Hypothalamus (tissue), 51 donors: ENCODE measurements at places on chromosomes 3 and 15.

- DNase-seq, result no peak
Measured at GRCh38 chr15:69072906-69073305, 58.4 kb downstream of the NOX5 start.

- no peak for DNase-seq
Measured at GRCh38 chr15:31133890-31134289, 32.4 kb upstream of the TRPM1 start.

GRCh38 chr3:197525706-197526105 lies 30.1 kb downstream of the BDH1 start:
- DNase-seq, result no peak

DNA sequence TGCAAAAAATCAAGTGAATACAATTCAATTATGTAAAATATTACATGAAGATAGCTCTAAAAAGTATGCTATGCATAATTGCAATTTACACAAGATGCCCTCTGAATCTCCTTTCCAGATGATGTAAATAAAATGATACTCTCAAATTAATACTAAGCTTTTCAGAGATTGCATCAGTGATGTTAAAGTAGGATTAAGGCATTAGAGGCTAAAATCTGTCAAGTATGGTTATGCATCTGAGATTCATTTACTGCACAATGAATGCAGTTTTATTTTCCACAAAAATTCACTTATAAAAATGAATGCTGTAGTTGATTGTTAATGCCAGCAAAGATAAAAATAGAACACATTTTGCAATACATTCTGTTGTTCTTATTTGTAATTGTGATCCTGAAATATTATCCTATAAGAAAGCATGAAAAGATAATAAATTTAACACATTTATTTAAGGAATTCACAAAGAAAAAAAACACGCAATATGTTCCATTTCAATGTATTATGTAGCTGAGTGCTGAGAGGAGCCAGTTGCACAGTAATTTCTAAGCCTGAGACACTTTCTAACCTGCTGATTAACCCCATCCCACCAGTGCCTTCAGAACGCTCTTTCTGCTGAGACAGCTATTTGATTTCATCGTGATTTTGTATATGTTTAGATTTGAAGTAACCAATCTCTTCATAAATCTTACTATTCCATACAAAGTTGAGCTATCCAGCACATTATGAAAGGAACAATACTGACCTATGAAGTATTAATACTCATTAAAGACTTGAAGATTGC lies 224.4 kb downstream of the CADM2 start:
- no peak for DNase-seq

- no peak for DNase-seq
Measured at GRCh38 chr3:112482675-112483074, 16.6 kb downstream of the BTLA start.

- peak; percentile 14 for DNase-seq
Measured at GRCh38 chr15:60912984-60913697, 316.0 kb downstream of the RORA start.

DNA sequence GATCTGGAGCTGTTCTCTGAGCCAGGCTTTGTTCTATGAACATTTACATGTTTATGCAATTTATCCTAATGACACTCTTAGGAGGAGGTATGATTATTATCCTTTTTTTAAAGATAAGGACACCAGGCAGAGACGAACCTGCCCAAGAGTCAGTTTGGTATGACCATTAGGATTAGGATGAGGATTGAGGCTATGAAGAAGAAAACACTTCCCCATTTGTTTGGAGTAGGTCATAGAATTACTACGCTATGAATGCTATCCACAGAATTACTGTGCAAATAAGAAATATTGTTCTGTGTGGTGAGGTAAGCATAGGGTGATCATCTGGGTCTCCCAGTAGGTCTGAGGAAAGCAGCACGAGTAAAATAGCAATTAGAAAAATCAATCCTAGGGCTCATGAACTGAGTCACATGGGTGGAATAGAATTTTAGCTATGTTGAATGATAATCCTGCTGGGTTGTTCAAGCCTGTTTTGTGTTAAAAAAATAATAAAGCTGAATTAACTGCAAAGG lies 23.9 kb downstream of the EIF4E3 start:
- DNase-seq, result no peak

DNA sequence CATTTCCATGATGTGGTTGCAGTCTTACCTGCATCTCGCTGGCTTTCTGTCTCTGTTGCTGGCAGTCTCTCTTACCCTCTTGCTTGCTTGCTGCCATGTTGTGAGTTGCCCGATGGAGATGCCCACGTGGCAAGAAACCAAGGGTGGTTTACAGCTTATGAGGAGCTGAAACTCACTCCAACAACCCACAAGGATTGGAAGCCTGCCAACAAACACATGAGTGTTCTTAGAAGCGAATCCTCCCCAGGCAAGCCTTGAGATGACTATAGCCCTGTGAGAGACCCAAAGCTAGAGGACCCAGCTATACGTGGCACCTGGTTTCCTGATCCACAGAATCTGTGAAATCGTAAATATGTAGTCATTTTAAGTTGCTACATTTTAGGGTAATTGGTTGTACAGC lies 490.9 kb upstream of the ADAMTS9 start:
- DNase-seq, result no peak

DNA sequence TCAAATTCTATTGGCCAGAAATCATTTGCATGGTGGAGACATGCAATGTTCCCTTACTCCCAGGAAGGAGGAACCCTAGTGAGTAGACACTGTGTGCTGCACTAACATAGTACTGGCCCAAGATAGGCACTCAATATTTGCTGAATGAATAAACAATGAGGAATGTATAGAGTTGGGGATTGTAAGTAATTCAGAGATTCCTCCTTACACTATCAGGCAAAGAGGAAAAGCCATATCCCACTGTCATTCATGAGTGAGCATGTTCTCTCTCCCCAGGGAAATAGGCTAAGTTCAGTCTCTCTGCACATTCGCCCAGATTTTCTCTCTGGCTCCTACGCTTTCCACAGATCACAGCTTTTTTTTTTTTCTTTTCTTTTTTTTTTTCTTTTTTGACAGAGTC lies 154.9 kb upstream of the WNT5A start:
- DNase-seq, result no peak

DNA sequence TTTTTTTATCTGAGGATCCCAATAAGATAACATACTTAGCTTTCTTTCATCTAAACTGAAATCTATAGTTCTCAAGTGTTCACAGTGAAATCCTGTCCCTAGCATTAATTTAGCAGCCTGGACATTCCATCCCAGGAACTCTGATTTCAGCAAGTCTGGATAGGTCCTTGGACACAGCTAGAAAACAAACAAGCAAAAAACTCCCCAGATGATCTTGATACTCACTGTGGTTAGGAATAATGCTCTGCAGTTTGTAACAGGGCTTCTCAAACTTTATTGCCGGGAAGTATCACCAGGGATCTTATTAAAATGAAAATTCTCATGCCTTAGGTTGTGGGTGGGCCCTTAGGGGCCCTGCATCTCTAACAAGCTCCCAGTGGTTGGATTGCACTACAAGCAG lies 24.3 kb downstream of the THBS1 start:
- no peak for DNase-seq

GRCh38 chr15:39587731-39588530 lies 7.1 kb downstream of the THBS1 start:
- DNase-seq, result no peak

DNA sequence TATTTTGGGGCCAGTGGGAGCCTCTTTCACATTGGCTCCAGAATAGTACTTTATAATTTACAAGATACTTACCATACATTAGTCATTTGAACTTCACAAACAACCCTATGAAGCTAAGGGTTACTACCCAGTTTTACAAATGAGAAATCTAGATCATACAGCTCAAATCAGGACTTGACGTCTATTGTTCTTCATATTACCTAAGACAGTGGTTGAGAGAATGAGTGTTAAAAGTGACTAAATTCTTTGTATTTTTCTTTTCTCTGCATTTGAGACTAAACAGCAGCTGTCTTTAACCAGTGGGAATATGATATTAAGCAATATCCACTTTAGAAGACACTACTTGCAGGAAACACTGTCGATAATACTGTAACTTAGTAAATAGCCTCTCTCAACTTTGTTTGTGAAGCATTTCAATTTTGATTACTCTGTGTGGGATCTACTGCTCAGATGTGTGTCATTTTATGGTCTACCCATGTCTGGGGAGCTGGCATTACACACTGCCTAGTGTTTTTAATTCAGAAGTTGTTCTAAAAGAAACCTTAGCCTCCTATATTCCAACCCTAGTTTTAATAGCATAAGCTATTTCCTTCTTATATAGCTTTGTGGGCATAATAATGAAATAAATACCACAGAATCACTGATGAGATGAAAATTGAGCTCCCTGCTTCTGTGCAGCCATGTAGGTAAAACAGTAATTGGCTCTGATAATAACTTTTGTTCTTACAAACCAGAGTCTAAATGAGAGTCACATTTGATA lies 45.9 kb downstream of the IQCH start:
- no peak for DNase-seq

GRCh38 chr3:39809995-39810595 lies 686 bp downstream of the MYRIP start:
- no peak for DNase-seq

GRCh38 chr3:152097120-152097519 lies 171.6 kb upstream of the MBNL1 start:
- DNase-seq, result no peak

GRCh38 chr15:93308026-93308690 lies 219.1 kb upstream of the RGMA start:
- no peak for DNase-seq

DNA sequence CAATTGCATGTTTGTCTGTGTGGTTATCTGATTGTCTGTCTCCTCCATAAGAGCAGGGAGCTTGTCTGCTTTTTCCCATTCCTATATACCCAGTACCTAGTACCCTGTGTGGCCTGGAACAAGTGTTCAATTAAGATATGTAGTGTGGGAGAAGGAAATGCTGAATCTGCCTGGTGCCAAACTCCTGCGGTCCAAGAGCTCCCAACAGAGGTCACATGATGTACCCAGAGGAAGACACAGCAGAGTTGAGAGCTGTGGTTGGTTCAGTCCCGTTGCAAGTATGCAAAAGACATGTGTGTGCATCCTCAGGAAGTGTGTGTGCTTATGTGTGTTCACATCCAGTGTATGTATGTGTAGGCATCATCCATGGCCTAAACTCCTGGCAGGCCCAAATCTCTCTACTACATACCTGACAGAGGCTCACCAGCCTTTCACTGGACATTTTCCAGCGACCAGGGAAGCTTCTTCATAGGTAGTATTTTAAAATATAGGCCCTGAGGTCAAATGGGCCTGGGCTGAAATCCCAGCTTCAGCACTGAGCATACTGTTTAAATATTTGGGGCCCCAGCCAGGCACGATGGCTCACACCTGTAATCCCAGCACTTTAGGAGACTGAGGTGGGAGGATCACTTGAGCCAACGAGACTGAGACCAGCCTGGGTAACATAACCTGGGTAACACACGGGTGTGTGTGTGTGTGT lies 34.0 kb upstream of the ITGA11 start:
- no peak for DNase-seq
